ENCODE measurements at places on chromosomes 1 and 21.

GRCh38 chr1:113981962-113982931 lies 3.0 kb downstream of the OLFML3 start:
- DNase-seq, result peak; percentile 62

GRCh38 chr1:183493540-183494245 lies 21.4 kb downstream of the SMG7 start:
- no peak for DNase-seq

DNA sequence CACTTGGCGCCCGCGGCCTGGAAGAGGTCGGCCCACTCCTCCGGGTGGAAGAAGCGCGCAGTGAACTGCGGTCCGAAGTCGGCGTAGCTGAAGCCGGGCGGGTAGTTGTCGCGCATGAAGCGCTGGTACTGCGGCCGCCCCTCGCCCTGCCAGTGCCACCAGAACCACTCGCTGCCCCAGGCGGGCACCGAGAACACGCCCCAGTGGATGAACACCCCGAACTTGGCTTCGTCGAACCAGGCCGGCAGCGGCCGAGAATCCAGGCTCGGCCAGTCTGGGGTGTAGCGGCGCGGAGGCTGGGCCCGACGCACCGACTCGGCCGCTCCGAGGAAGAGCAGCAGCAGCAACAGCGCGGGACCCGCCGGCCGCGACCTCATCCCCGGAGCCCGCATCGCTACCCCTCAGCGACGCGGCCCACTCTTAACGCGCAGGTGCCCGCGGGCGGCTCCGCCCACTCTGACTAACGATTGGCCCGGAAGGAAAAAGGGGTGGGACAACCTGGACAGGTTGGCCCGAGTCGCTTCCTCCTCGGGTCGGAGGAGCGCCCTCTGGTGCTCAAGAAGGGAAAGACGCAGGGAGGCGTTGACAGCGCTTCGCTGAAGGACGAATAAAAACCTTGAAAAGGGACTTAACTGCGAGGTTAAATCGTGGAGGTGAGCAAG lies at the start of gene FUCA1:
TSS of gene FUCA1 (minus strand) at position 396 of the 662 bp plus-strand sequence. CDS start at position 392, 4 bp downstream.
- DNase-seq, result peak; percentile 98

- peak; percentile 14 for DNase-seq
Measured at GRCh38 chr1:5936621-5937372, 55.4 kb downstream of the NPHP4 start.

- DNase-seq, result peak; percentile 3
Measured at GRCh38 chr1:235999259-235999925, 65.5 kb downstream of the NID1 start.

DNA sequence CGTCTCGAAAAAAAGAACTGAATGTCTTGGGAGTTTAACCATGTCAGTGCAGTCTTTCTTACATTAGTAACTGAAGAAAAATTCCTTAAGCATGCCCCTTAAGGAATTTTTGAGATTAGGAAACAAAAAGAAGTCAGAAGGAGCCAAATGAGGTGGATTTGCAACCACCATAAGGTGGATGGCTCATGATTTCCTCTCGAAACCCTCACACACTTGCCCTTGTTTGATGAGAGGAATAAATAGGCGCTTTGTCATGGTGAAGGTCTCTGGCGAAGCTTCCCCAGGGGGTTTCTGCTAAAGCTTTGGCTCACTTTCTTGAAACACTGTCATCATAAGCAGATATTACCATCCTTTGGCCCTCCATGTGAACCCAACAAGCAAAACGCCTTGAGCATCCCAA lies 68.2 kb downstream of the POFUT2 start:
- no peak for DNase-seq

DNA sequence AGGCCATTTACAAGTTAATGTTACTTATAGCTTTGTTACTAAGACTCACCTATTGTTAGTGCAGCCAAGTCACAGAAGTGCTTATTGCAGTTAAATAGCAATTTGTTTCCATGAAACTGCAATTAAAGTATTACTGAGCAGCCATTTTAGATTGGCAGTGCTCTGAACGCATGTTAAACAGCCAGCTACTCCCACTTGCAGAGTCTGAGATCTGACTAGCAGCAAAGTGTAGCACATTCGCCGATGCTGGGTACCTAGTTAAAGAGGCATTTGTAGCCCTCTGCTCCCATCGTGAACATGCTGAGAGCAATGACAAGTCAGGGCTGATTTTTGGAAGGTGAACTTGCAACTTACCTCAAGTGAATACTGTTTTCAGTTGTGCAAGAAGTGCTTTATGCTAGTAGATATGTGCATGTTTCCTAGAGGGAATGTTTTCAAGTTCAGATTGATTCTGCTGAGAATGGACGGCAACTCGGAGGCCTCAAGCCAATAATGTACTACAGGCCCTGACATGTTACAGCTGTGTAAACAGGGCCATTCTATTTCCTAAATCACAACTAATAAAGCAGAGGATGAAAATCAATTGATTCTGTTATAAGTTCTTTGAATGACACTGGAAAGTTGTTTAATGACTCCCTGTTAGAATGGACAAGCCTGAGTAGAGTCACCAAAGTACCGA lies 19.8 kb downstream of the LMO4 start:
- DNase-seq, result no peak

- no peak for DNase-seq
Measured at GRCh38 chr1:237384213-237384612, 342.2 kb downstream of the RYR2 start.

GRCh38 chr21:36627242-36627641 lies 71.7 kb upstream of the SIM2 start:
- DNase-seq, result no peak

DNA sequence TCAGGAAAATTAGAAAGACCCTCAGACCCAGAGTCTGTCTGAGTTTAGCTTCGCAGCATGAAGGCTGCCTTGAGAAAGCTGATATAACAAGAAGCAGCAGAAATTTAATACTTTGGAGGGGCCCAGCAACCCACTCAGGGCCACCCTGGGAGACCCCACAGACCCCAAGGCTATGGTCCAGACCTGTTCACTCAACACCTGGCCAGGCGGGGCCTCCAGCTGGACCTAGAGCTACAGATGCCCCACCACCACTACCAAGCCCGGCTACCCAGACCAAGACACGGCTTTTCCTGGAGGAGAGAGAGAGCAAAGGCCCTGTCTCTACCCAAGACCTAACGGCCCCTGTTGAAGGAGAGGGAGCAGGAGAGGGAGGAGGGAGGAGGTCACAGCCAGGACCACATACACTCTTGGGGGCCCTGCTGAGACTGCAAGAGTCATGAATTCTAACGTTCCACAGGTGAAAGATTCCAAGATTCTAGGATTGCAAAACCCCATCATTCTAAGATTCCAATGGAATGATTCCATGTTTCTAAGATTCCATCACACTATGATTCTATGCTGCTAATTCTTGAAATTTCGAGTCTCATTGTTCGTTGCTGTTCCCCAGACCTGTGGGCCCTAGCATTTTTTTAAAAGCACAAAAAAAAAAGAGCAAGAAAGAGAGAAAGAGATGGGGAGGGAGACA lies 53.2 kb downstream of the LACTBL1 start:
- DNase-seq, result no peak

DNA sequence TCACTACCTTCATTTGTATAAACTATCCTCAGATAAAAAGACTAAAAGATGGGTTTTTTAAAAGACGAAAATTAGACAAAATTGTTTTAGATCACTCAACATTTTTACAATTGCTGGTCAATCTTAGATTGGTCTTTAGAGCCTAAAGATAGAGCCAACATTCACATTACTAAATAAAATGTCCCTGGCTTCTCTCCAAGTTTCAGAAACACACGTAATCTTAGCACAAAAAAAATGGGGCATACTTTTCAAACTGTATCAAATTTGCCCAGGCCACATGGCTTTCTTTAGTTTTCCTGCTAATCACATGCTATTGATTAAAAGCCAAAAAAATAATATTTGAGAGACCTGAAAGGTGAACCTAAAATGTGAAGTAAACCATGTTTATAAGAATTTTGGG lies 288.1 kb downstream of the DPYD start:
- DNase-seq, result no peak

- no peak for DNase-seq
Measured at GRCh38 chr1:160046494-160047110, 14.8 kb upstream of the PIGM start.

All from kidney (tissue), 22 donors.